ENCODE measurements at places on chromosomes 1 and 21.

GRCh38 chr1:109204484-109204883 lies 9.2 kb upstream of the SARS1 start:
- H3K4me1 ChIP-seq: peaks cover 5% of the 10 kb centered on the region
- H3K4me3 ChIP-seq: no peak overlapping the region
- DNase-seq: no peak
- no peak overlapping the region for H3K27ac ChIP-seq
- no peaks in the 10 kb centered on the region for H3K27me3 ChIP-seq

GRCh38 chr1:38559446-38560165 lies 300.0 kb downstream of the RRAGC start:
- H3K27ac ChIP-seq: no peak overlapping the region
- no peaks in the 10 kb centered on the region for H3K36me3 ChIP-seq
- no peak for DNase-seq

- no peak overlapping the region for H3K4me3 ChIP-seq
- no peak for DNase-seq
- peaks cover 26% of the 10 kb centered on the region for H3K27me3 ChIP-seq
- no peaks in the 10 kb centered on the region for H3K36me3 ChIP-seq
These were observed 2.3 kb downstream of the PANK4 start for GRCh38 chr1:2523891-2524609.

DNA sequence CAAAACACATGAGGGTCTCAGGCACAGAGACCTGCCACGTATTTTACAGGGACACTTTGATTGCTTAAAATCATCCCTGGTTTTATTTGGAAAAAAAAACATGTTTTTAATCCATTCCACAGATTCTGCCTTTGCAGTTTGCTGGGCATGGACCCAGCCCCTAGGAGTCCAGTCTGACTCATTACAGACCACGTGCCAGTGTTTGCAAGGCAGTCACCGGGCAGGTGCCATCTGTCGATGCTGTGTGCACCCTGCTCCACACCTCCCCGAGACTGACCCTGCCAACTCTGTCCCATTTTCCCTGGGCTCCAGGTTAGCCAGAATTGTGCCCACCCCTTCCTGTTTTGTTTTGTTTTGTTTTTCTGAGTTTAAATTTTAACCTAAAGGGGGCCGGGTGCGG lies 148.4 kb upstream of the TMEM51 start:
- no peaks in the 10 kb centered on the region for H3K4me1 ChIP-seq
- H3K36me3 ChIP-seq: no peaks in the 10 kb centered on the region
- no peak overlapping the region for H3K27ac ChIP-seq
- DNase-seq: no peak

DNA sequence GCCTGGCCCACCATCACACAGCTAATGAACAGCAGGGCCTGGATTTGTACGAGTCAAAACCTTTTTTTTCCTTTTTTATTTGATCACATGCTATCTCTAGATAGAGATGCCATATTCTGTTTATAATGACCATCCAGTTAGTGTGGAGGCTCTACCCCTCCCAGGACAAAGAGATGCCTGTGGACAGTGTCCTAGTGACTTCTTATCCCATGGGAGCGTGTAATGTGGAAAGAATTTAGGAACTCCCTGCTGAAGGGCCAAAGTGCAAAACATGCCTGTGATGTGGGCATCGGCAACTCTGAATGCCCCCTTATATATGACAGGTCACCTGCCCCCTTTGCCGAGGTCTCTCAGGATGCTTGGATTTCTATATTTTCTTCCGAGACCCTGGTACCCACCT lies 292.2 kb downstream of the RRAGC start:
- H3K4me3 ChIP-seq: no peak overlapping the region
- peaks cover 16% of the 10 kb centered on the region for H3K4me1 ChIP-seq
- H3K36me3 ChIP-seq: no peaks in the 10 kb centered on the region
- H3K27ac ChIP-seq: no peak overlapping the region

DNA sequence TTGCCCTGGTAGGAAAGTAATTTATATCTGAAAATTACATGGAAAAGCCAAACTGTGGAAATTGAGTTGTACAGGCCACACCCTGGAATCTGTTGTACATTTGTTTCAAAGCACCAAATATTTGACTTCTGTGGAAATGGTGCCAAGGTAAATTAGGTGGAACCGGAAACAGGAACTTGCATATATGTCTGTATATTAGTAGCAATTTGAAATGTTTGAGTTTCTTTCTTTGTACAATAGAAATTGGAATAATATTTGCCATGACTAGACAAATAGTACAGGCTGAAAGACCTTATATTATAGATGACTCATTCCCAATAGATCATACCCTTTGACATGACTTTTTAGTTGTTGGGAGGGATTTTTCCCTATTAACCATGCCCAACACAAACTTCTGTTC lies 10.5 kb upstream of the TAF1A start:
- H3K27me3 ChIP-seq: peaks cover 16% of the 10 kb centered on the region
- no peaks in the 10 kb centered on the region for H3K36me3 ChIP-seq
- H3K4me3 ChIP-seq: no peak overlapping the region
- no peaks in the 10 kb centered on the region for H3K4me1 ChIP-seq
- H3K27ac ChIP-seq: no peak overlapping the region

DNA sequence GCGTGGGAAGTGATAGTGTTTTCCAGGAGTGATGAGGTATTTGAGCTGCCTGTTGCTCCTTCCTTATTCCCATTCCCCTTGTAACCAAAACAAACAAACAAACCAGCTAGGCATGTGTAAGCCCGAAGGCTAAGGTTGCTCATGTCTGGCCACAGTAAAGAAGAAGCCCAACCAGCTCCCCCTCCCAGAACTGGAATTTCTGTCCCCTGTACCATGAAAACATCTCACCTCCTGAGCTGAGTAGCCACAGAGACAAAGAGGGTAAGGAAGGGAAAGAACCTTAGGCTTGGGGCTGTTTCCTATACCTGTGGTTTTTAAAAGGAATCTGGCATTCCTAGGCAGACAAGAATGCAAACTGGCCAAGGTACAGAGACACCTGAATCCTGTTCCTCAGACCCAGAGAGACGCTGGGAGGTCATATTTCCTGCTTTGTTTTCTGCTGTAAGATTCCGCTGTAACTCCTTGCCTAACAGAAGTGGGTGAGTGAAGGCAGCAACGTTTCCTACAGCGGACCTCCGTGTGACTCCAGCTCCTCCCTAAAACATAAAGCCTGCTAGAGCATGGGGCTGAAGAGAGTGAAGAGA lies 41.7 kb upstream of the RAB4A start:
- H3K4me3 ChIP-seq: no peak overlapping the region
- peaks cover 38% of the 10 kb centered on the region for H3K4me1 ChIP-seq
- peak; percentile 36 for DNase-seq
- H3K36me3 ChIP-seq: no peaks in the 10 kb centered on the region
- H3K27me3 ChIP-seq: no peaks in the 10 kb centered on the region
- no peak overlapping the region for H3K27ac ChIP-seq

GRCh38 chr1:212792396-212792908 lies 758 bp downstream of the TATDN3 start:
- H3K4me3 ChIP-seq: peak overlapping the region; percentile 94
- H3K27ac ChIP-seq: no peak overlapping the region
- peaks cover 12% of the 10 kb centered on the region for H3K36me3 ChIP-seq
- DNase-seq: no peak

DNA sequence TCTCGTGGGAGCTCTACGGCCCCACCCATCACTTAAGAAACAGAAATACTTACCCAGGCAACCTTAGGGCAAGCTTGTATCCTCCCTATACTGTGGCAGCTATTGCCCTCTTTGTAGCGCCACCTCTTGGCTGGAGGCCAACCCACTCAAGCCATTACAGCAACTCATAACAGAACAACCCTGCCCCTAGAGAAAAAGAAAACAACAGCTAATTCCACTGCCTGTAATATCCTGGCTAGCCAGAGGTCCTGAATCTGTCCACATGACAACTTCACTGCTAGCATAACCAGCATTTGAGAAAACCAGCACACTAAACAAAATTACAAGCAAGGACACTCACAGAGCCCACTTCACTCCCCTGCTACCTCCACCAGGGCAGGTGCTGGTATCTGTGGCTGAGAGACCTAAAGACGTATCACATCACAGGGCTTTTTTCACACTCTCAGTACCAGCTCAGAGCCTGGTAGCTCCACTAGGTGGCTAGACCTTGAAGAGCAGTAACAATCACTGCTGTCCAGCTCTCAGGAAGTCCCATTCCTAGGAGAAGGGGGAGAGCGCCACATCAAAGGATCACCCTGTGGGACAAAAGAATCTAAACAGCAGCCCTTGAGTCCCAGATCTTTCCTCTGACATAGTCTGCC lies 14.5 kb upstream of the MX1 start:
- H3K36me3 ChIP-seq: no peaks in the 10 kb centered on the region
- H3K4me1 ChIP-seq: no peaks in the 10 kb centered on the region
- H3K27me3 ChIP-seq: no peaks in the 10 kb centered on the region
- H3K27ac ChIP-seq: no peak overlapping the region
- no peak for DNase-seq

- H3K27me3 ChIP-seq: no peaks in the 10 kb centered on the region
- H3K4me1 ChIP-seq: peaks cover 9% of the 10 kb centered on the region
- no peak overlapping the region for H3K4me3 ChIP-seq
- DNase-seq: no peak
- no peak overlapping the region for H3K27ac ChIP-seq
These were observed 154.3 kb downstream of the GLUL start for GRCh38 chr1:182237329-182237728.

- DNase-seq: no peak
- no peak overlapping the region for H3K4me3 ChIP-seq
- H3K27me3 ChIP-seq: peaks cover 43% of the 10 kb centered on the region
- peaks cover 5% of the 10 kb centered on the region for H3K4me1 ChIP-seq
- no peak overlapping the region for H3K27ac ChIP-seq
- no peaks in the 10 kb centered on the region for H3K36me3 ChIP-seq
These were observed 2.6 kb downstream of the FUCA1 start for GRCh38 chr1:23865543-23865930.

- no peak overlapping the region for H3K27ac ChIP-seq
- DNase-seq: no peak
- no peaks in the 10 kb centered on the region for H3K27me3 ChIP-seq
- no peaks in the 10 kb centered on the region for H3K4me1 ChIP-seq
- no peak overlapping the region for H3K4me3 ChIP-seq
These were observed 47.1 kb upstream of the FMN2 start for GRCh38 chr1:240044620-240045019.
